ENCODE measurements at places on chromosomes 11 and 22.

- DNase-seq: no peak
Observed at GRCh38 chr11:84634309-84634708, 992.8 kb downstream of the DLG2 start.

DNA sequence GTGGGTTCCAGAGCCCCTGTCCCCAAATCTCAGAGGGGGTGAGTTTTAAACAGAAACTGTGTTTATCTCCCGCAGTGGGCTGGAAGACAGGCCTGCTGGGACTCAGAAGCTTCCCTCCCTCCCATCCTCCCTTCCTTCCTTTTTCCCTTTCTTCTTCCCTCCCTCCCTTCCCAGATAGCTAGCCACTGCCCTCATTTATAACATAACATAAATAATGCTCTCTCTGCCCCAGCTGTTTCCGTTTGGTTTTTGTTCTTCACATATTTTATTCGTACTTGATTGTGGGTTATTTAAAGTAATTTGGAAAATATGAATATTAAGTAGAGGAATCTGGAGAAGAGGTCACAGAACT lies 140.9 kb downstream of the TEAD1 start:
- no peak for DNase-seq

GRCh38 chr11:82663535-82663934 lies 70.1 kb downstream of the FAM181B start:
- DNase-seq: no peak

DNA sequence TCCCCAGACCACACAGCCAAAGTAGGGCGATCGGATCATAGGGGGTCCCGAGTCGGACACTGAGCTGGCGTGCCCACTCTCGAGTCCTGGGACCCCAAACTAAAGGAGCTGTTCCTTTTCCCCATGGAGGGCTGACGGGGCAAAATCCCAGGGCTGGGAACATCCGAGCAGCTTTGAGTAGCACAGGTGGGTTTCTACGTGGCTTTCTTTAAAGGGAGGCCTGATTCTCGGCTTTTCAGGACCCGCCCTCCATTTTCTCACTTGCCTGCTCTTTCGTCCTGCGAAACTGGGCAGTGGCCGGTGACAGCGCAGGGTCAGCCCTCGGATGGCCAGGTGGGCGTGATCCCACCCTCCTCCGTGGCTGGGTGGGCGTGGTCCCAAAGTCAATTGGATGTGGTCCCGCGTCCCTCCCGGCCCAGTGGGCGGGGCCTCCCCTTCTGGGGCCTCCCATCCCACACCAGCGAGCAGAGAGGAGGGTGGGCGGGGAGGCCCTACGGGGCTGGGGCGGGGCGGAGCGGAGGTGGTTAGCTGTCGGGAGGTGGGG lies 17.5 kb upstream of the TXNRD2 start:
- DNase-seq: no peak

- DNase-seq: no peak
Observed at GRCh38 chr22:24871611-24872205, 65.7 kb downstream of the SGSM1 start.

Data from DMS79 treated with DMSO at 0.1 percent for 48 hours (cell line).